CD4-positive, CD25-positive, alpha-beta regulatory T cell (primary cell): ENCODE measurements at places on chromosomes 1 and 21. TPM values are rescaled to one million over a fixed set of nuclear protein-coding genes. Genes with fewer than 3 reads are reported as not detected.

RAP1GAP gene
- total RNA-seq, result 0.84 TPM

ORC1 gene
- 3.0 TPM for total RNA-seq

WDR4 gene
- 18.4 TPM for total RNA-seq

ZFP69B gene
- 2.1 TPM for total RNA-seq

GNB1 gene
- 242 TPM for total RNA-seq

DCST1 gene
- 0.32 TPM for total RNA-seq

SERTAD4 gene
- total RNA-seq, result not detected

LCE2A gene
- total RNA-seq, result not detected

ZC3H12A gene
- 205 TPM for total RNA-seq

FMO2 gene
- total RNA-seq, result not detected

PATJ gene
- 49.2 TPM for total RNA-seq

AUNIP gene
- not detected for total RNA-seq

IKBKE gene
- 78.3 TPM for total RNA-seq

ELAPOR1 gene
- 19.5 TPM for total RNA-seq

KIF21B gene
- 96.9 TPM for total RNA-seq

PBX1 gene
- total RNA-seq, result 1.7 TPM

SHISAL2A gene
- total RNA-seq, result 27.2 TPM

MROH7 gene
- not detected for total RNA-seq

PLPP3 gene
- not detected for total RNA-seq

MORN1 gene
- total RNA-seq, result 7.3 TPM

ASAP3 gene
- total RNA-seq, result 2.3 TPM

UTP11 gene
- 12.3 TPM for total RNA-seq

DENND2D gene
- total RNA-seq, result 83.8 TPM

MEGF6 gene
- total RNA-seq, result 123 TPM

METTL18 gene
- total RNA-seq, result 5.6 TPM

HLX gene
- total RNA-seq, result 0.20 TPM

CYP4A22 gene
- total RNA-seq, result not detected

MSH4 gene
- total RNA-seq, result 0.22 TPM

DMRTA2 gene
- not detected for total RNA-seq

TMPRSS15 gene
- not detected for total RNA-seq

MX2 gene
- 119 TPM for total RNA-seq

NPR1 gene
- not detected for total RNA-seq

SFN gene
- 1.3 TPM for total RNA-seq

MYOC gene
- total RNA-seq, result not detected

FGGY gene
- 7.7 TPM for total RNA-seq

AGBL4 gene
- 0.47 TPM for total RNA-seq

VCAM1 gene
- total RNA-seq, result not detected

OR2T29 gene
- total RNA-seq, result not detected

KCNJ10 gene
- not detected for total RNA-seq

KRTAP10-7 gene
- total RNA-seq, result not detected

FHAD1 gene
- not detected for total RNA-seq

C21orf58 gene
- total RNA-seq, result 5.2 TPM
